ENCODE measurements at places on chromosomes 12 and 14.

DNA sequence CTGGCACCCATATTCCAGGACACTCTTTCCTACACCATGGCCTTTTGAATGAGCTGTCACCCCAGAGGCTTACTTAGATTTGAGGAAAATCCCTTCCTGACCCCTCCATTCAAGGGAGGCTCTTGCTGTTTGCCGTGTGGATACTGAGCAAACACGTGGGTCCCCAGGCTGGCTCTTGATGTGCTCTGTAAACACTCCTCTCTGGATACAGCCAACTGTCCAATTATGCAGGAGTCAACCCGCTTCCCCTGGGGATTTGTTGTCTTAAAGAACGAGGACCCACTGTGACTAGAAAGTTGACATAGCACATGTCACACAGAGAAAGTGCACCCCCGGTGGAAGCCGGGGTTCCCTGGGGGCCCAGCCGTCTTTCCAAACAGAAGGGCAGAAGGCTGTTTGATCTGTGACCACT, 75.8 kb upstream of the CEP83 start:
- no peak for DNase-seq

DNA sequence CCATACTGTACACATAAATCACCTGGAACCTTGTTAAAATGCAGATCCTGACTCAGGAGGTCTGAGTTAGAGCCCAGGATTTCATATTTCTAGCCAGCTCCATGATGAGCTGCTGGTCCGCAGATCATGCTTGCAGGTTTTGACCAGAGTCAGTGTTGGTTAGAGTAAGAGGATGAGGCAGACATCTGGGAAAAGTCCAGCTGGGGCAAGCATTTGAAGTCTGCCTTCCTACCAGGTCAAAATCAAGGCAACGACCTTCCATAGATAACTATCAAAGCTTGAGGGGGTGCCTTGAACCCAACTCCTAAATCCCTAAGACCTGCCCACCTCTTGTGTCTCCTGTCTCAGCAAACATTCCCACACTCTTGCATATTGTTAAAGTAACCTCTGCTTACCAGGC, 9.2 kb downstream of the OAS2 start:
- no peak for DNase-seq

- no peak for DNase-seq
Observed at GRCh38 chr14:45364565-45365156, 111.7 kb upstream of the MIS18BP1 start.

- DNase-seq = no peak
Observed at GRCh38 chr12:71216725-71217579, 59.2 kb upstream of the TSPAN8 start.

- DNase-seq = no peak
Observed at GRCh38 chr12:57628280-57629191, 4.5 kb downstream of the B4GALNT1 start.

GRCh38 chr12:90947869-90948268, 7.1 kb downstream of the CCER1 start:
- no peak for DNase-seq

GRCh38 chr12:94056419-94057158, 91.8 kb upstream of the PLXNC1 start:
- no peak for DNase-seq

- DNase-seq = no peak
Observed at GRCh38 chr12:50075808-50076170, 9.4 kb upstream of the SMARCD1 start.

DNA sequence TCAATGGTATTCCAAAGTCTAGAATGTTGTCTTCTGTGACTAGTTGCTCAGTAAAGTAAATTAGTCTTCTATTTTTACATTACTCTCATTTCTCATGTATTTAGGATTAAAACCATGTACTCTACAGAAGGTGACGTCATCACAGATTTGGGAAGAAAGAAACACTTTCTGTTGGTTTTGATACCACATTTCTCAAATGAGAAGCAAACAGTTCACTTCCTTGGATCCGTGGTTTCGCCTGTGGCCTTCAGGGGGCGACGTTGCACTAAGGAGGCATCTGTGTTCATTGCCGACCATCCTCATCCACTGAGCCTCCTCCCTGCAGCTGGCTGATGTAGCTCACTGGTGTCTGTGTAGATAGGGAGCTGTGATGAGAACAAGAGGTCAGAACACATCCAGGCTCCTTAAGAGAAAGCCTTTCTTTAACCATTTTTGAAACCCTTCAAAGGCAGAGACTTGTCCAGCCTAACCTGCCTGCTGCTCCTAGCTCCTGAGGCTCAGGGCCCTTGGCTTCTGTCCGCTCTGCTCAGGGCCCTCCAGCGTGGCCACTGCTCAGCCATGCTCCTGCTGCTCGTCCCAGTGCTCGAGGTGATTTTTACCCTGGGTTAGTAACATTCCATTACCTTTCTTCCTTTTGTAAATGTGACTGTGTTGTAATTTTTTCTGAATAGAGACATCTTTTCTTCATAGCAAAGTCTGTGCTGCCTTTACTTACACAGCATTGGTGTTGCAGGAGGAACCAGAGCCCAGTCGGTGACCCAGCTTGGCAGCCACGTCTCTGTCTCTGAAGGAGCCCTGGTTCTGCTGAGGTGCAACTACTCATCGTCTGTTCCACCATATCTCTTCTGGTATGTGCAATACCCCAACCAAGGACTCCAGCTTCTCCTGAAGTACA, 220.6 kb upstream of the OR4E1 start:
- DNase-seq = no peak

- DNase-seq = no peak
Observed at GRCh38 chr12:53999559-54000115, 324 bp upstream of the HOXC9 start.

Measured in activated CD4-positive, alpha-beta T cell treated with anti-CD3 and anti-CD28 coated beads, Interleukin-2, amount 50 U/mL, for 24 hours (primary cell).